ENCODE measurements at places on chromosomes 11 and 22.

DNA sequence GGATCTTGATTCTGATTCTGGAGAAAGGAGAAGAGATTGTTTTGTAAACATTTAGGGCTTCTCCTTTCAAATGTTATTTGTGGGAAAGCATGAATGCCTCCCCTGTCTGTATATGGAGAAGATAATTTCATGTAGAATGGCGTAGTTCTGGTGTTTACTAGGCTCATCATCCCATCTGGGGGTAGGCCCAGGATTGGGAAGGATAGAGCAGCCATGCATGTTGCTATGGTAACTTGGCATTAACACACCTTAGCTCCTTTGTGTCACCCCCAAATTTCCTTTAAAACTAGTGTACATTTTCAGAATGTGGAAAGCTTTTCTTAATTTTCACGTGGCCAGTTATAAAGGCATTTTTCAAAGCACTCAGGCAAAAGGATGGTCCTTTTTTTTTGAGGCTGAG lies 57.5 kb upstream of the EED start:
- DNase-seq, result no peak

- DNase-seq, result no peak
These were observed 8.8 kb upstream of the WT1 start for GRCh38 chr11:32444186-32444585.

GRCh38 chr22:21902296-21903087 lies 35.0 kb upstream of the MAPK1 start:
- DNase-seq, result no peak

- DNase-seq, result no peak
These were observed 293.7 kb downstream of the DDX10 start for GRCh38 chr11:108958368-108959104.

- DNase-seq, result no peak
These were observed 512.2 kb upstream of the ARHGAP42 start for GRCh38 chr11:100174881-100175280.

DNA sequence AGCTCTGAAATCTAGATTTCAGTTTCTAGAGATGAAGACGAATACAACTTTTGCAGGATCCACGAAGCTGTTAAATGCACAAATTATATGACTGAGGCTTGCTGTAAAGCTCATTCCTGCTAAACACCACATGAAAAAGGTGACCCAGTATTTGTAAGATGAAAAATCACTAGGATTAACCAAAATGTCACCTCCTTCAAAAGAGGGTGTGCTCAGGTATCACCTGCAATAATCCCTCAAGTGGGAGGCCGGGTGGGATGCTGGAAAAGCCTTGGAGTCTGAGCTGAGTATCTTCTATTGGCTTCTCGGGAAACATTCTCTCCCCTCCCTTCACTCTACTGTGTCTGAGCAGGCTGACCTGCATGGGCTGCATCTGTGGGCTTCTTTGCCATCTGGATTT lies 195.8 kb downstream of the NELL1 start:
- DNase-seq, result no peak

- no peak for DNase-seq
These were observed 156.5 kb downstream of the FCHSD2 start for GRCh38 chr11:72985645-72986044.

DNA sequence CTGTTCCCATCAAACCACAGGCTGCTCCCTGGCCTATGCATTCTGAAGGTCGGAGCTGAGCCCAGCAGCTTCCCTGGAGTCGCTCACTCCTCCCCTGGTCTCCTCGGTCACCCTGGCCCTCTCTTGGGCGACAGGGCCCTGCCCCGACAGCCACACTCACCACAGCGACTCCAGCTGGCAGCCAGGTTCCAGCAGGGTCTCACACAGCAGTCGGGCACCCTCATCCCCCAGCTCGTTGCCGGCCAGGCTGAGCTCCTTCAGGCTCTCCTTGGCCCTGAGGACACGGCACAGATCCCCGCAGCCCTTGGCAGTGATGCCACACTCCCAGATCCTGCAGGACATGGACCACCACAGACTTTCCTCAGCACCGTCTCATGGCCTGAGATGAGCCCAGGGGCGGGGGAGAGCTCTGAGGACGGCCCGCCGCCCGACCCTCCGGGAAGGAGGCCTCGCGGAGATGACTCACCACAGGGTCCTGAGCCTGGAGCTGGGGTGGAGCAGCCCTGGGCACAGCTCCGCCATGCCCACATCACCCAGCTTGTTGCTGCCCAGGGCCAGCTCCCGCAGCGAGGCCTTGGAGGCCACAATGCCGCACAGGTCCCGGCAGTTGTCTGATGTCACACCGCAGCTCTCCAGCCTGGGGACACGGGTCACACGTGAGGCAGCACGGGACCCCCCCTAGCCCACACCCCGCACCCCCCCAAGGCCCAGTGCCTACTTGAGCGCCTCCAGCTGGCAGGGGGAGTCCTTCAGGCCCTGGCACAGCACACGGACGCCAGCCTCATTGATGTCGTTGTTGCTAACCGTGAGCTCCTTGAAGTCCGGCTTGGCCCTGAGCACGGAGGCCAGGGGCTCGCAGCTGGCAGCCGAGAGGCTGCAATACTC lies 8.5 kb downstream of the RNH1 start:
- DNase-seq, result no peak

DNA sequence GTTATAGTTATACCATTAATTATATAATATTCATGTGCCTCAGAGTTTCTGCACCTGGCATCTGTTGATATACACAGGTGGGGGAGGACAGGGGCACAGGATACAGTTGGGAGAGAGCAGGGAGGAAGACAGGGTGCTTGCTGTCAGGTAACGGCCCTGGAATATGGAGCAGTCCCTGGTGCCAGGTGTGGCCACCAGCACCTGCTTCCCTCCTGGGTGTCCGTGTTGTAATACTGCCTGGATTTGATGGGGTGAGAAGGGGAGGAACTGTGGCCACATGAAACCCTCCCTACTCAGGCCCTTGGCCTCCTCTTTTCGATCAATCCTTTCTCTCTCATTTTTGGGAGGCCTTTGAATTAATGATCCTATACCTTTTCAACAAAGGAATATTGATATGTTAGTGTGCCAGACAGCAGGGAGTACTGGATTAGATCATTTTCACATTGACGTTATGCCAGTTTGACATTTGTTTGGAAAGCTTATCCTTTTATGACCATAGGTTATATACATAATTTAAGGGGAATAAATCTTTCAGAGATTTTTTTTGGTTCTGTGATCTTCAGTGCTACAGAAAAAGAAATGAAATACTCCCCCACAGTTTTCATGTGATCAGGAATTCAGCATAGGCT lies 88.6 kb downstream of the TEAD1 start:
- no peak for DNase-seq

DNA sequence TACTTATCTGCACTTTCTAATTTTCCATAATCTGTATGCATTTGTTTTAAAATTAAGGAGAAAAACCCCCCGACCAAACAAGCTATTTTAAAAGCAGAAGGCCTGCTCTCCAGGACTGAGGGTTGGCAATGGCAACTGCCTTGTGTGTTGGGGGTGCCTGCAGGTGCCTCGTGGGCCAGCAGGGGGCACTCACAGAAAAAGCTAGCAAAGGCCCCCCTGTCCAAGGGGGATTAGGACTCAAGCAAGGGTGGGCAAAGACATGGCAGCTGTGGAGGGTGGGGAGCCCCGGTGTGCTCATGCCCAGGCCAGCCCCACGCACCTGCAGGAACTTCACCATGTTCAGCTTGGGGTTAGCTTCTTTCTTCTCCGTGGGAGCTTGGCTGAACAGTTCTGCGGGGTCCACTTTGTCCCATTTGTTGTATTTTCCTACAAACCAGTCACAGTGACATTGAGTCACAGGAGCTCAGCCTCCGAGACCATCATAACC lies 10.3 kb downstream of the TOP3B start:
- peak; percentile 58 for DNase-seq

DNA sequence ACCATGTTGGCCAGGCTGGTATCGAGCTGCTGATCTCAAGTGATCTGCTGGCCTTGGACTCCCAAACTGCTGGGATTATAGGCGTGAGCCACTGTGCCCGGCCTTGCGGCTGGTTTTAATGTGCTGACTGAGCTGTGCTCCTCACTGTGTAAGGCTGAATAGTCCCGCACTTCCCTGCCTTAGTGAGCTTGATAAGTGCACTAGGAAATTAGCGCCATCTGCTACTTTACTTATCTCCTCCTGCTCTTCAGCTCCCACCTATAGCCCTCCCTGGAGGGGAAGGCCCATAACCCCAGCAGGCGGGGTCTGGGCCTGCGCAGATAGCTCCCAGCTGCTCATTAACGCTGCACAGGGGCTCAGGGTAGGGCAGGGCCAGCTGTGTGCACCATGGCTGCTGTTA lies 49.4 kb downstream of the CLMP start:
- DNase-seq, result no peak

DNA sequence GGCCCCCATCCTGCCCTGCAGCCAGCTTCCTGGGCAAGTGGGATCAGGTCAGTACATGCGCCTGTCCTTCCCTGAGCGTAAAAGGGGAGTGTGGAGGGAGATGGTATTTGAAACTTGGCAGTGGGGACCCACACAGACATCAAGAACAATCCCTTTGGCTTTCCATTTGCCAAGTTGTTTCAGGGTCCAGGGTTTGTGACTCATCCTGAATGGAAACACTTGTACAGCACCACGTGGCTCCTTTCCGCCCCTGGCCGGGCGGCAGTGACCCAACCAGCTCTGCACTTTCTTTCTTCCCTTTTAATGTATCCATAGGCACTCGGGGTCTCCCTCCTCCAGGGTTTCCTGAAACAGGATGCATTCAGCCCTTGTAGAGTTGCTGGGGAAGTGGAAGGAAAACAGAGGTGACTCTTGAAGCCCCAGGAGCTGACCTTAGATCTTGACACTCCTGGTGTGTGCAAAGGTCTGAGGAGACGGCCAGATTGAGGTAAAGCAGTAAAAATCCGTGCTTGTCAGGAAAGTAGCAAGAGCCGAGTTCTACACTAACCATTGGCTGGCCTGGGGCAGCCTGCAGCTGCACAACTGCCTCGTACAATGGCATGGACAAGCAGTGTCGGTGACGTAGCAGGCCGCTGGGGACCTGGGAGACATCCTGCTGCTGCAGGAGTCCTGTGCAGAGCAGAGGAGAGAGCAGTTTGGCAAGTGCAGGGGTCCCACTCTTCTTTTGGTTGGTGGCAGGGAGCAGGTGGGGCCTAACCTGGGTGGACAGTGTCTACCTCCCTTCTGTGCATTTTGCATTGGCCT lies 189.8 kb downstream of the SNX19 start:
- no peak for DNase-seq

DNA sequence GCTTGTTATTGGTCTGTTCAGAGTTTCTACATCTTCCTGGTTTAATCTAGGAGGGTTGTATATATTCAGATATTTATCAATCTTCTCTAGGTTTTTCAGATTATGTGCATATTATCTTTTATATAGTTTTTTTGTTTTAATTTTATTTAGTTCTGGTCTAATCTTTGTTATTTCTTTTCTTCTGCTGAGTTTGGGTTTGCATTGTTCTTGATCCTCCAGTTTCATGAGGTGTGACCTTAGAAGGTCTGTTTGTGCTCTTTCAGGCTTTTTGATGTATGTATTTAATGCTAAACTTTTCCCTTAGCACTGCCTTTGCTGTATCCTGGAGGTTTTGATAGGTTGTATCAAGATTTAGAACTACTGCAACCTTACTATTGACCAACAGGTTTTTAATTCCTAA lies 117.7 kb downstream of the VPREB1 start:
- DNase-seq, result no peak

DNA sequence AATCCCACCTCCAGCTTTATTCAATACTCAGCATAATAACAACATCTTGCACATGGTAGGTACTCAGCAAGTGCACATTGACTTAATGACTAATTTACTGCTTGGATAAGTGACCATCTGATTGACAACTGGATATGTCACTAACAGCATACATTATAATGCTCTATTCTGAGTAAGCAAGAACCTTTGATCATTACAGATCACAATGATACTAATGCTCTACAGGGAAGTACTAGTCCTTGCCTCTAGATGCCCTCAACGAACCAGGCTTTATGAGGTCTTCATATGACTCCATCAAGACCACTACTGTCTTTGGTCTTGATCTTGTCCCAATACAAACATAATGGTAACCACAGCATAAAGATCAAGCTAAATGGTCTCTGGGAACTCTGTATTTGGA lies 167.6 kb upstream of the MTMR2 start:
- no peak for DNase-seq

DNA sequence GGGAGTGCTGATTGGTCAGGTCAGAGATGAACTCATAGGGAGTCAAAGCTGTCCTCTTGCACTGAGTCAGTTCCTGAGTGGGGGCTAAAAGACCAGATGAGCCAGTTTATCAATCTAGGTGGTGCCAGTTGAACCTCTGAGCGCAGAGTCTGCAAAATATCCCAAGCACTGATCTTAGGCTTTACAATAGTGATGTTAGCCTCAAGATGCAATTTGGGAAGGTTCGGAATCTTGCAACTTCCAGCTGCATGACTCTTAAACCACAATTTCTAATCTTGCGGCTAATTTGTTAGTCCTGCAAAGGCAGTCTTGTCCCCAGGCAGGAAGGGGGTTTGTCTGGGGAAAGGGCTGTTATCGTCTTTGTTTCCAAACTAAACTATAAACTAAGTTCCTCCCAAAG lies 92.3 kb upstream of the PARVA start:
- DNase-seq, result no peak

- DNase-seq, result no peak
These were observed 209.7 kb upstream of the ARHGAP20 start for GRCh38 chr11:110921742-110922521.

- no peak for DNase-seq
These were observed 6.0 kb upstream of the CD248 start for GRCh38 chr11:66322732-66323427.

GRCh38 chr11:94125407-94126115 lies 3.1 kb upstream of the PANX1 start:
- no peak for DNase-seq

DNA sequence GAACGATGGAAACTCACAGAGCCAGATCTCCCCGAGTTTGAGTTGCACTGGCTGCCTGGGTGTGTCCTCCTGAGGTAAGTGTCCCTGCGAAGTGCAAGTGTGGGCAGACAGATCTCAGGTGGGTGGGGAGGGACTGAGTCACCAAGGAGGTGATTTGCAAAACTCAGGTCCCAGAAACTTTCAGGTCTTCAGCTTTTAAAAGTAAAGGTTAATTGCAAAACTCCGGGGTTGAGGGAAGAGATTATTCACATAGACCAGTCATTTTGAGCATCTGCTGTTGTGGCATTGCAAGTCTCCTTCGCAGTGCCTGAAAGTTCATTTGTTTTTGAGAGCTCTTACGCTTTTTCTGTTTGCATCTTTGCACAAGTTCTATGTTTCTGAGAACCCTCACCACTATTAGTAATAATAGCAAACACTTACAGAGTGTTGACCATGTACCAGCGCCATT lies 7.1 kb downstream of the CD44 start:
- peak; percentile 67 for DNase-seq

GRCh38 chr11:122348659-122349409 lies 232.8 kb upstream of the BLID start:
- no peak for DNase-seq

DNA sequence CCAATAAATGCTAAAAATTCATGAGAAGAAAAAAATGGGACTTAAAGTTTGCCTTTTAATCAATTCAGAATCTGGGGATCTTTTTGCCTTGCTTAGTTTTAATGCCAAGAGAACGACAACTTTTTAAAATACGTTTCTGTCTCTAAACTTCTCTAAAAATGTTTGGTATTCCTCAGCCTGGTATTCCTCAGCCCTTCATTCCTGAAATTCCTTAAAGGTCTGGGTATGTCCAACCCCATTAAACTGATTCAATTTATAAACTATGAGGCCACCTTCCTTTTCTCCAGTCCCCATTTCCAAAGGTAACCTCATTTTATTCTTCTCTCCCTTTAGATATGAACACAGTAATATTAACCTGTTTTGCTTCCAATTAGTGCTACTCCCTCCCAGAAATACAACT lies 16.6 kb downstream of the POLA2 start:
- no peak for DNase-seq

GRCh38 chr11:119295178-119295577 lies 21.8 kb downstream of the MCAM start:
- no peak for DNase-seq

GRCh38 chr22:30675436-30675835 lies 7.8 kb upstream of the DUSP18 start:
- no peak for DNase-seq
